SK-MEL-5 (cell line): ENCODE measurements at places on chromosomes 5 and 9.

DNA sequence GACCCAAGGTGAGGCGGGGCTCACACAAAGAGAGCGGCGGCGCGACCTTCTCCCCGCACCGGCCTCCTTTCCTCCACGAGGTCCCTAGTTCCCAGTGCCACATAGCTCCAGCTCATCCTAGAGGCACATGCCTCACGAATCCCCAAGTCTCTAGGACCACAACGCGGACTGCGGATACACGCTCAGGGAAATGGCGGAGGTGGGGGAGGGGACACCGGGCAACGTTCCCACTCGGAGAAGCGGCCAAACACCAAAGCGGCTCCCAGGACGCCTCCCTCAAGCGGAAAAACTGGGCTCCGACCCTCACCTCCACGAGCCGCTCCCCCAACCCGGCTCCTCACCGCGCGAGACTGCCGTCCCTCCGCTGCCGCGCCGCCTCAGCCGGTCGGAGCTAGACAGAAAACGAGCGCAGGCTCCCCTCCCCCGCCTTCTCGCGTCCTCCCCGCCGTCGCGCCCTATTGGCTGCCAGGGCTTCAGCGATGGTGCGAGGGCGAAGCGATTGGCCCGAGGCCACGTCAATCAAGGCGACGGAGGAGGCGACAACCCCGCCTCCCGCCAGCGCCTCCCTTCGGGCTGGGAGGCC, at the start of gene HNRNPK:
TSS of gene HNRNPK (minus strand) at position 404 of the 583 bp plus-strand sequence. CDS start 1,963 bp downstream, outside the sequence.
- peak; percentile 97 for DNase-seq

- DNase-seq: no peak
These were observed 284.5 kb downstream of the DEPDC1B start for GRCh38 chr5:60415443-60415842.

- no peak for DNase-seq
These were observed 69.5 kb downstream of the NIPBL start for GRCh38 chr5:36946101-36946500.

- DNase-seq: no peak
These were observed 71.6 kb upstream of the PCA3 start for GRCh38 chr9:76692458-76693129.

DNA sequence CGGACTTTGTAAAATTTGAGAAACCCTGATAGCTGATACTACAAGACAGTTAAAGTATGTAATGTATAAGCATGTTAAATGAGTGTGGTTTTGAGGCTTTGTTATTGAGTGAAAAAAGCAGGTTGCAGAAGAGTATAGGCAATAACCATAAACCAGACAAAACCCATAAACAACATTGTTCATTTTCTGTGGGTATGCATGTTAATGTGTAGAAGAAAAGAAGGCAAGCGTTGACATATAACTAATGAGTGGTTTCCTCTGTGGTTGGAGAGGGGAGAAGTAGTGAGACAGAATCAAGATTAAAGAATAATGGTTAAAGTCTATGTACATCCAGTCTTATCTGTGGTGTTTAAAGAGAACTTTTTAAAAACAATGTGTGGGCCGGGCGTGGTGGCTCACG, 26.2 kb downstream of the RAD23B start:
- no peak for DNase-seq

DNA sequence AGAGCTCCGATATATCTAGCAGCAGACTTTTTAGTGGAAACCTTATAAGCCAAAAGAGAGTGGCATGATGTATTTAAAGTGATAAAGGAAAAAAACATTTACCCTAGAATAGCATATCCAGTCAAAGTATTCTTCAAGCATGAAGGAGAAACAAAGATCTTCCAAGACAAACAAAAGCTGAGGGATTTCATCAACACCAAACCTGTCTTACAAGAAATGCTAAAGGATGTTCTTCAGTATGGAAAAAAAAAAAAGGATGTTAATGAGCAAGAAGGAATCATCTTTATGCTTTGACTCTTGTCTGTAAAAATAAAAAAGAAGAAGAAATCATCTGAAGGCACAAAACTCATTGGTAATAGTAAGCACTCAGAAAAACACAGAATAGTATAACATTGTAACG, 338.2 kb downstream of the TLE1 start:
- no peak for DNase-seq

GRCh38 chr5:181243018-181243563, 615 bp downstream of the RACK1 start:
- no peak for DNase-seq

GRCh38 chr9:124030969-124031451, 19.4 kb downstream of the LHX2 start:
- no peak for DNase-seq

- DNase-seq: no peak
These were observed 9.9 kb upstream of the PLEKHG4B start for GRCh38 chr5:82097-82496.

- DNase-seq: no peak
These were observed 24.0 kb upstream of the F2RL1 start for GRCh38 chr5:76794871-76795270.

DNA sequence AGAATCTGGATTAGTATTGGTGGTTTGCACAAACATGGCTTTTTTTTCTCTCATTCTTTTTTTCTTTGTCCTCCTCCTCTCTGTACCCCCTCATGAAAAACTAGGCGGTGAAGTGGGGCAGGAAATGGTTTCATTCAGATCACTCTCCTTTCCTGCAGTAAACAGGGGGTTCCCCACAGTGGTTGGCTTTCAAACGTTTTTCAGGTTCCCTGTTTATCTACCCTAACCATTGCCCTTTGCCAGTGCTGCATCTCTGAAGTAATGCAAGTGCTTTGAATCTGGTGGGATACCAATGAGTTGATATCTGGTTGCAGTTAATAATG, 29.8 kb downstream of the NR4A3 start:
- DNase-seq: no peak

GRCh38 chr9:37309136-37309535, 113.4 kb upstream of the GRHPR start:
- peak; percentile 62 for DNase-seq

GRCh38 chr5:58505502-58505901, 14.3 kb downstream of the GAPT start:
- DNase-seq: no peak

DNA sequence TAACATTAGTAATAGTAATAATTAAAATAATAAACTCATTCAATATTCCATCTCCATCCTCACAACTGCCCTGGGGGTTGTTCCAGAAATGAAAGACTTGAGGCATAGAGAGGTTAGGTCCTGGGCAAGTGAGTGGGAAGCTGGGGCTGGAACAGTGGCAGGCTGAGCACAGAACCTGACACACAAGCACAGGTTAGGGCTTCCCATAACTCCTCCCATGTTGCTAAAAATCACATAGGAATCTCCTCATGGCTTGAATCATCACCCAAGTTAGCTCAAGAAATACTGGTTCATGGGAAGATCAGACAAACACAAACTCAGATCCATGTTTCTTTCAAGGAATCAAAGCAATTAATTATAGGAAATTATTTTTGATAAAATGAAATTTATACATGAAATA, 487.7 kb downstream of the SEMA5A start:
- no peak for DNase-seq

GRCh38 chr5:142235870-142236672, 88.8 kb downstream of the SPRY4 start:
- DNase-seq: no peak

GRCh38 chr9:6942406-6942805, 184.6 kb downstream of the KDM4C start:
- no peak for DNase-seq

DNA sequence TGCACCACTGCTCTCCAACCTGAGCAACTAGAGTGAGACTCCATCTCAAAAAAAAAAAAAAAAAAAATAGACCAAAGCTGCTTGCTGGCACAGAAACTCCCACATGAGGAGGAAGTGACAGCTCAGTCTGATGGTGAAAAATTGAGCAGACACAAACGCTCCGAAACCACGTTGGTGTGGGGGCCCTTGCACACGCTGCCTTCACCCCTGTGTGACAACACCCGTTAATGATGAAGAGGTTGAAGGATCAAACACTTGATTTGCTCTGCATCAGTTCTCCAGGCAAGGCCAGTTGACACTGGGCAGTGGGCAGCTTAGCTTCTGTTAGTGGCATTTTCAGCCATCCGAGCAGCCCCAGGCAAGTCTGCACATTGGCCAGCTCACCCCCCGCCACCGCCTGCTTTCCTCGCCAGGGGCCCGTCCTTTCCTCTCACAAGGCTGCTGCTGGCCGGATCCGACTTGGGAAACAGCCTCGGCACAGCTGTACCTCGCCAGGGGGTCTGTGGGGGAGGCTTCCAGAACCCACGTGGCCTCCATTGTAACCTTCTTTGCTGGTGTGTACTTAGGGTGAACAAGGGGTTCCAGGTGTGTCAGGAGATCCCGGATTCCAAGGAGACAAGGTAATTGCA, 79.8 kb downstream of the COL27A1 start:
- DNase-seq: no peak
